Stimulated activated naive CD4-positive, alpha-beta T cell (primary cell): ENCODE measurements at places on chromosomes 5 and 9.

- DNase-seq: no peak
Observed at GRCh38 chr9:14136047-14136635, 177.8 kb downstream of the NFIB start.

GRCh38 chr5:170310256-170310926, 12.8 kb upstream of the LCP2 start:
- DNase-seq: no peak

DNA sequence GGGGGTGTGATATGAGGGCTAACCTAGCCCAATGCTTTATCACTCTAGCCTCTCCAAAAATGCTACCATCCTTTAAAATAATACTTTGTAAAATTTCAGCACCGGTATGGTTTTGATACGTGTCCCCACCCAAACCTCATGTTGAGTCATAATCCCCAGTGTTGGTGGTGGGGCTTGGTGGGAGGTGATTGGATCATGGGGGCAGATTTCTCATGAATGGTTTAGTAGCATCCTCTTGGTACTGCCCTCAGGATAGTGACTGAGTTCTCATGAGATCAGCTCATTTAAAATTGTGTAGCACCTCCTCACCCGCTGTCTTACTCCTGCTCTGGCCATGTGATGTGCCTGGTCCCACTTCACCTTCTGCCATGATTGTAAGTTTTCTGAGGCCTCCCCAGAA, 35.0 kb upstream of the ANKH start:
- no peak for DNase-seq

DNA sequence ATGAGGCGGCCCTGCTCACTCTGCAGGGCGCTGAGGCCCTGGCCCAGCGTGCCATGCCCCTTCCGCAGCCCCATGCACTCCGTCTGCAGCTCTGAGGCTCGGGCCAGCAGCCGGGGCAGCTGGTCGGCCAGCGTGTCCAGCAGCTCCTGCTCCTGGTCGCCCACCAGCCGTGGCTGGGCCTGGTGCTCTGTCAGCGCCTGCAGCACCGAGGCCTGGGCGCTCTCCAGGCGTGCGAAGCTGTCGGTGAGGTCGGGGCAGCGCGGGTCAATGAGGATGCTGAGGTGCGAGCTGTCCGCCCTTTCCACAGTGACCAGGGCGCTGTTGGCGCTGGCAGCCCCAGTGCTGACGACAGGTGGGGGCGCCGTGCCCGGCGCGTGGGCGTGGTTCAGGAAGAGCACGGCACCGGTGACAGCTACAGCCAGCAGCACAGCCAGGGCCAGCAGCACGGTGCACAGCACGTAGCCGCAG, 9.4 kb downstream of the FIBCD1 start:
- no peak for DNase-seq

- DNase-seq: no peak
Observed at GRCh38 chr9:77744841-77745430, 96.8 kb upstream of the GNA14 start.

DNA sequence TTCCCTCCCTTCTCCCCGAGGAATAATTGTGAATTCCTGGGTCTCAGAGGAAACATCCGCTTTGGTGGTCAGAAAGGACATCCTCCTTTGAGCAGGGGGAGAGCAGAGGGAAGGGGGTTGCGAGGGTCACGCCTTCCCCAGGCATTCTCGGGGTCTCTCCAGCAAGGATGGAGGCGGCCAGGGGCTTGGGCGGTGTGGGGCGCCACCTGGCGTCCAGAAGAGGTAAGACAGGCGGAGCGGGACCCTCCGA, 129.1 kb downstream of the KCNIP1 start:
- peak; percentile 27 for DNase-seq

DNA sequence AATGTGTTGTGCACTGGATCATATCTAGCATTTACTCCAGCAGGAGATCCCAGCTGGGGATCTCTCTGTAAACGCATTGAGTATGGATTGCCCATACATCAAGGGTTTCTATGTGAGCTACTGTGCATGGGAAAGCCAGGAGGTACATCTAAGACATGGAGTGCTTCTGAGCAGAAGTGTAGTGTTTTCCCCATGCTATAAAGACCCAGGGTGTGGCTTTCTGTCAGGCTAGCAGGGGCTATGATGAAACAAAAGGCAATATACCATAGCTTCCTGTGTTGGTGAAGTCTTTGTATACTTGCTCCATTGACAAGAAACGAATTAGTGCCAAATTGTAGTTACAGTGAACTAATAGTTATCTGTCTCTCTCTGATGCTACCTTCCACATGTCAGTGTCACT, 329.3 kb upstream of the TLE4 start:
- no peak for DNase-seq

DNA sequence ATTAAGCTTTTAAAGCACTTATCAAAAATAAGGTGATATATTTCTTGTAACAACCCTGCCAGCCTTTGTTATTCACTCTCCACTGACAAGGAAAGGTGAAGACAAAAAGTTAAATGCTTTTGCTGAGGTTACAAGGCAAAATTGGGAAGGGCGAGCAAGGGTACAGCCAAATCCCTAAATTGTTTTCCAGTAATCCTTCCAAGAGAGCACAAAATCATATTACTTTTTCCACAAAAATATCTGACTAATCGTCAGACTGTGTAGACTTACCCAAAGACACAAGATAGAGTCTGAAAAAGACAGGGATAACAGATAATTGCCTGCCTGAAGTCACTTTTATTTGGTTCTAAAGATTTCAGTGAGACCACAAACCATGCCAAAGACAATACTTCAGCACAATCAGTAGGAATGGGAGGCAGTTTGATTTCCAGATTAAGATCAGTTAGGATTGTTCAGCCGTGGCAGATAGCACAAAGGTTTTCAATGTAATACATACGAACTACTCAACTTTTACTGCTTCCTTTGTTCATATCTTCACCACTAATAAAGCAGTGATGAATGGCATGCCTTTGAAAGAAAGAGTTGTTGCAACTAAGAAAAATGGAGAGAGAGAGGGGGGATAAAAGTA, 383.8 kb upstream of the TUSC1 start:
- no peak for DNase-seq

GRCh38 chr9:5510360-5510931, at the start of gene PDCD1LG2:
Gene PDCD1LG2 (plus strand): TSS chr9:5510531. CDS start chr9:5522547, 12,016 bp downstream.
- DNase-seq: no peak

- DNase-seq: no peak
Observed at GRCh38 chr5:179114756-179115155, 54.6 kb downstream of the ZNF354C start.

GRCh38 chr9:121786998-121787422, 135.6 kb downstream of the DAB2IP start:
- no peak for DNase-seq

GRCh38 chr5:141914199-141914743, 9.4 kb upstream of the DELE1 start:
- DNase-seq: no peak

DNA sequence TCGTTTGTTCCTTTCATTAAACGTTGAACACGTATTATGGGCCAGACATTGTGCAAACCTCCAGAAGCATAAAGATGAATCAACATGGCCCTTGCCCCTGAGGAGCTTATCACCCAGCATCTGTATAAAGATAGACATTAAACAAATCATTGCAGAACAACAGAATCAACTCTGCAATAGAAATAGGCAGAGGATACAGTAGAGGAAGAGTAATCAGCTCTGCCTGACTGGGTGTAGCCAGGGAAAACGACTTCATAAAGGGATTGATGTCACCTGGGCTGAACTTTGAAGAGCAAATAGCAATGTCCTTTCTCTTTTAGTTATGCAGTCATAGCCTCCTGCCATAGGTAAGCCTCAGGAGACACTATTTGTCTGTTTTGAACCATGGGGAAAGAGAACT, 13.4 kb downstream of the RGS7BP start:
- DNase-seq: no peak

DNA sequence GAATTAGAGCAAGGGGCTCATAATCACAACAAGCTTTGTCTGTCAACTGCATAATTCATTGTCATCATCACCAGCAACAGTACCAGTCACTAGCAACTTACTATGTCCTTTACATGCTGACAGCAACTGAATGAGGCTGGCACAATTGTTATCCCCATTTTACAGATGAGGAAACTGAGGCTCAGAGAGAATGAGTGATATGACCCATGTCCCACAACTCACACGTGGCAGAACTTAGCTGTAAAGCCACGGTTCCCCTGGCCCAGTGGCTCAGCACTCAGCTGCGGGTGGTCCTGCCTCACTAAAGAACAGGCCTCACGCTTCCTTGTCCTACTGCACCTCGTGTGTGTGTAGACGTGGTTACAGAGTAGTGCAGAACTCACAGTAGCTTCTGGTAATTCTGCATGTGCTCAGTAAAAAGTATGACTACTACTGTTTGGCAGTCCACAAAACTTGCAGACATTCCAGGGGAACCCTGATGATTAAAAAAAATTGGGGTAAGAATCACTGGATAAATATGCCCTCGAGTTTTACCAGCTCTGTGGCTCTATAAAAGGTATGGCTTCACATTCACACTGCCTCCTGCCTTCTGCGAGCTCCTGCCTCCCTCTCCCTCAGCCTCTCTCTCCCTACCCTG, 30.2 kb downstream of the AFAP1L1 start:
- no peak for DNase-seq

DNA sequence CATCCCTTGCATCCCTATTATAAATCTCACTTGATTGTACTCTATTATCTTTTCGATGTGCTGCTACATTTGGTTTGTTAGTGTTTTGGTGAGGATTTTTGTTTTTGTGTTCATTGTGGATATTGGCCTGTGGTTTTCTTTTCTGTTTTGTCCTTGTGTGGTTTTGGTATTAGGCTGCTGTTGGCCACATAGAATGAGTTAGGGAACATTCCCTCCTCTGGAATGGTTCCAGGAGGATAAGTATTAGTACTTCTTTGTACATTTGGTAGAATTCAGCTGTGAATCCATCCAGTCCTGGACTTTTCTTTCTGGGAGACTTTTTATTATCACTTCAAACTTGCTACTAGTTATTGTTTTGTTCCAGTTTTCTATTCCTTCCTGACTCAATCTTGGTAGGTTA, 287.2 kb downstream of the CWC27 start:
- no peak for DNase-seq

DNA sequence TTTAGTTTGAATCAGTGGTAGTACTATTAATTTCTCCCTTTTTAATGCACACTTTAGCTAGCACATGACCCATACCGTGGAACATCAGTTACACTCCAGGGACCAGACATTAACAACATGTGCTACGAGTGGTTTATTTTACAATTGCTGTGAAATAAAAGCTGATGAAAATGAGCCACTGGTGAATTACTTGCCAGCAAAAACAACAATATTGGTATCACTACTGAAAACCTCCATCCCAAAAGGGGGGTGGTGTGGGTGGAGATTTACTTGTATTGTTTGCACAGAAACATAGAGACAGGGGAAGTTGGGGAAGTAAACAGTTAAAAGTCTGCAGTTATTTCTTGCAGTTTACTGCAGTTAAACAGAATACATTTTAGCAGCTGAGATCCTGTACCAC, 369.6 kb upstream of the GRAMD2B start:
- no peak for DNase-seq

DNA sequence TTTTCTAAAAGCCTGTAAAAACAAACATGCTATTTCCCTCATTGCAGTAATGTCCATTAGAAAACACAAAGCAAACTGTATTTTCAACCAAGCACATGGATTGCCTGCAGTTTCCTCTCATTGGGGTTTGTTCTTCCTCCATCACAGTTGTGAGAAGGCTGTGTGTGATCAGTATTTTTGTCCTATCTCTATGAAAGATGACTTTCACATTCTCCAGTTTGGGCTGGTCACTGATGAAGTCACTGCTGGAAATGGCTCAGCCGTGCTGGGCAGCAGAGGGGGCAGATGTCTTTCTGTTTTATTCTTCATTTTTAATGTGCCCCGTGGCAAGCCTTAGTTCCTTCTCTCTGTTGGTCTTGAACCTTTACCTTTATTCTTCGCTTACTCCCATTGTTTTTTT, 288.9 kb upstream of the MPDZ start:
- DNase-seq: no peak

DNA sequence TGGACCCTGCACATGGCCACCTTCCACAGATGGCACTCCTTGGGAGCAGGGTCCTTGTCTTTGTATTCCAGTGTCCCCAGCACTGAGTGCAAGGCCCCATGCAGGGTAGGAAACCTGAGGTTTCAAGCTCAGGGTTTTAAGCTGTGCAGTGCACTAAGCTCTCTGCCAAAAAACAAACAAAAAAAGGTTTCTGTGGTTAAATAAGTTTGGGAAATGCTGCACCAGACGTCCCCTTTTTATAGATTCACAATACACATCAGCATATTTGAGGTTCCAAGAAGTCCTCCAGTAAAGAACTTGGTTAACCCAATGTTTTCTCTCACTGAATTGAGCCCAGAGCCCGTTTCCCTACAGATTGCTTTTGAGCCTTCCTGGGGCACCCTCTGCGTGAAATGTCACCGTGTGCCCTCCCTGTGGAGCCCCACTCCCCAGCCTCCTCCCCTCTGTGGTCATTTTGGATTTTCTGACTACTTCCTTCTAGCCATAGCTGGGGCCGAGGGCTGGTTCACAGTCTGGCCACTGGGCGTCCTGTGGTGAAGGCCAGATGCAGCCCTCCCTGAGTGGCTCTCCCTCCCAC, 17.1 kb downstream of the DELE1 start:
- DNase-seq: no peak

DNA sequence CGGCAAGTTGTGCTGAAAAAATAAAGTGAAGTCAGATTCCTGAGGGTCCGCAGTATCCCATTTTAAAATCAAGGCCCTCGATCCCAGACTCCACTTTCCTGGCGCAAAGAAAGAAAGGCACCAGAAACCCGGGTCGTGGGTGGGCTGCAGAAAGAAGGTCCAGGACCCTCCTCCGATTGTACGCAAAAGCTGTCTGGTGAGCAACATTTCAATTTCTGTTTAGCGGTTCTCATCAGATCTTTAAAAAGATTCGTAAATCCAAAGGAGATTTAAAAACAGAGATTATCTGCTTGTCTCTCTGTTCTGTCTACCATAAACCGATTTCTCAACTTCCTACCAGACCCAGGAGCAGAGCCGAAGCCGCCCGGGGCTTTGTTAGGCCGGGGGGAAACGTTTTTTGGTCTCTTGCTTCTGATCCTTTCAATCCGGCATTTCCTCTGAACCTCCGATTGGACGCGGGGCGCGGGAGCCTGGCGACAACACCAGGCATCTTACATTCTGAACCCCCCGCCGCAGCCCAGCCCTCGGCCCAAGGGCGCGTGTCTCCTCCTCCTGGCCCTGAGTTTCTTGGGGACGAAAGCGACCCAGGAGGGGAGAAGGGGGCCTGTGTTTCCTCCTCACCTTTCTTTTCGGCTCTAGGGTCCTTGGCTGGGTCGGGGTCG, 746 bp downstream of the NKX2-5 start:
- no peak for DNase-seq

GRCh38 chr5:62814991-62815390, 236.4 kb downstream of the LRRC70 start:
- DNase-seq: no peak

DNA sequence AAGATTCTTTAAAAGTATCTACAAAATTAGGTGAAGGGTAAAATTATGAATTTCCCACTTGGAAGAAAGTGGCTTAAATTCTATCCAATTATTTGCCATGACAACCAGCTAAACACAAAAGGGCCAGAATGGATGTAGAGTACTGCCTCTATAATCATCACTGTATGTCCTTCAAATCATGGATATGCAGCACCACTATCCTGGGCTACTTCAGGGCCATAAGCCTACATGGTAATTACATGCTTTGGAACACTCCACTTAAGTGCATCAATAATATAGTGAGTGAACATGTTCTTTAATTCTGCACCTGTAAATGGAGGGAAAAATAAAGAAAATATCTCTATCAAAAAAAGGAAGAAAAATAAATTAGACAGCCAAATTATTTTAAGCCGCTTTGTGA, 575.2 kb downstream of the ISL1 start:
- no peak for DNase-seq
